T-helper 1 cell (primary cell): ENCODE measurements at places on chromosomes 1 and 21.

GRCh38 chr1:212430416-212430815, 2.3 kb upstream of the NENF start:
- DNase-seq, result no peak

DNA sequence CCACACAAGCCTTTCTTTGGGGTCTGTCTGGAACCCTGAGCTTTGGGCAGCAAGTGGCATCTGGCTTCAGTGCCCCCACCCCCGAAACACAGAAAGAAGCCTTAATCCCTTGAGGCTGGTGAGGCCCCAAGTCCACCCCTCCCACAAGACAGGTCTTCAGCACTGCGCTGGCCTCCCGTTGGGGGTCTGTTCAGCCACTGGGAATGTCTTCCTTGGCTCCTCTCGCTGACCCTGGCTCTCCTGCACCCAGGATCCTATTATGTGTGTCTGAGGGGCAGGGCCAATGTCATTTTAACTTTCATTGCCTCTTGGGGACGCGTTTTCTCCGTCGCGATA, 26.9 kb downstream of the ATP8B2 start:
- DNase-seq, result no peak

DNA sequence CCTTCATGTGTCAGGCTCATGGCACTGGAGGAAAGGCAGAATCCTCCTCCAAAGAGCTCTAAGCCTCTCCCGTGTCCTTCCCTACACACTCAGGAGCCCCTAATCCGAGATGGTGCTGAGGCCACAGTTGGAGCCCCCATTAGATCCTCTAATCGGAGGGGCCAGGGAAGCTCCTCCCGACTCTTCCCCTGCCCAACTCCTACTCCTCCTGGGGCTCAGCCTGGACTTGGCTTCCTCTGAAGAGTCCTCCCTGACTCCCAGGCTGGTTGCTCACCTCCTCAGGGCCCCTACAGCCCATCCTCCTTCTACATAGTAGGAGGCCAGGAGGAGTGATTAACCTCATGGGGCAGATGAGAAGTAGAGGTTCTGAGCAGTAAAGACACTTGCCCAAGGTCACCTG, 21.3 kb upstream of the CDCP2 start:
- no peak for DNase-seq

DNA sequence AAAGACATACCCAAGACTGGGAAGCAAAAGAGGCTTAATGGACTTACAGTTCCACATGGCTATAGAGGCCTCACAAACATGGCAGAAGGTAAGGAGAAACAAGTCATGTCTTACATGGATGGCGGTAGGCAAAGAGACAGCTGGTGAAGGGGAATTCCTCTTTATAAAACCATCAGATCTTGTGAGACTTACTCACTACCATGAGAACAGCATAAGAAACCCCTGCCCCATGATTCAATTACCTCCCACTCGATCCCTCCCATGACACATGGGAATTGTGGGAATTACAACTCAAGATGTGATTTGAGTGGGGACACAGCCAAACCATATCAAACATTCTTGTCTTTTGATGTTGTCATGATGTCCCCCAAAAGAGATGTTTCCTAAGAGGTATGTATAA, 103.3 kb downstream of the DUSP10 start:
- no peak for DNase-seq

GRCh38 chr1:31665234-31665878, 20.7 kb upstream of the PEF1 start:
- DNase-seq, result no peak
